Type B pancreatic cell (in vitro differentiated cells): ENCODE measurements at places on chromosomes 12 and 14.

- no peak for DNase-seq
Observed at GRCh38 chr12:14989790-14990189, 16.9 kb downstream of the PDE6H start.

- no peak for DNase-seq
Observed at GRCh38 chr12:14238221-14238792, 127.2 kb upstream of the ATF7IP start.

- DNase-seq, result no peak
Observed at GRCh38 chr12:19273482-19274330, 144.2 kb downstream of the PLEKHA5 start.

GRCh38 chr14:31926123-31926522 lies 151.0 kb upstream of the ARHGAP5 start:
- no peak for DNase-seq

DNA sequence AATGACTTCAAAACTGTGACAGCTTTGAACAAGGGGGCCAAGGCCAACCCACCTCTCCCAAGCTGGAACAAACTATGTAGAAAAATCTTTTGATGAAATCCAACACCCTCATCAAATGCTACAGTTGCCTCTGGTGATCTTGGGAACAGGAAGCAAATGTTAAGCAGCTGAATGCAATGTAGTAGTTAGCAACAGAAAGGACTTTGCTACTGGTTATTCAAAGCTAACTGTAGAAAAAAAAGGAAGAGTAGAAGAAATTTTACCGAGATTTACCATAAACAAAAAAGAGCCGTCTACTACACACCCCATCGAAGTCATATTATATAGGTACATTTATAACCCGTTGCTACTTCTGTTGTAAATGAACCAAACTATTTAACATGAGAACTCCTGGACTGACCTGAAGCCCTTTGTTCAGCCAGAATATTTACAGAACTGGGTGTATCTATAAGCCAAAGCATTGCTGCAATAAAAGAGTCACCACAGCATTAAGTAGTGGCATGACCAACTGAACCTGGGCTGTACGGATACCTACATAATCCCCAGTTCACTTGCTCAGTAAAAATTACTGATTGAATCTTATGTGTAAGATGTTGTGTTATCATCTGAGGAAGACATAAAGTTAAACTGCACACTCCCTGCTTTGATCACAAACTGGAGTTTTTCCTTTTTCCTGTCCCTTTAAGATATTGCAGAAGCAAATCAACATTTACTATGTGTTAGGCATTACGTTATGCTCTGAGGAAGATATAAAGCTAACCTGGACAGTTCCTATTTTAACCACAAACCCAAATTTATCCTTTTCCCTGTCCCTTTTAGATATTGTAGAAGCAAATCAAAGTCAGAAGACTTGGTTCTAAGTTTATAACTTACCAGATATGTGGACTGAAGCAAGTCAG lies 25.1 kb downstream of the SYNJ2BP start:
- no peak for DNase-seq

GRCh38 chr12:92529944-92530343 lies 172.8 kb upstream of the PLEKHG7 start:
- DNase-seq, result no peak

- no peak for DNase-seq
Observed at GRCh38 chr12:7961395-7962178, 25.6 kb upstream of the SLC2A3 start.

GRCh38 chr12:85461127-85461526 lies 181.1 kb downstream of the ALX1 start:
- no peak for DNase-seq

GRCh38 chr12:45575823-45576475 lies 153.6 kb upstream of the ARID2 start:
- no peak for DNase-seq

DNA sequence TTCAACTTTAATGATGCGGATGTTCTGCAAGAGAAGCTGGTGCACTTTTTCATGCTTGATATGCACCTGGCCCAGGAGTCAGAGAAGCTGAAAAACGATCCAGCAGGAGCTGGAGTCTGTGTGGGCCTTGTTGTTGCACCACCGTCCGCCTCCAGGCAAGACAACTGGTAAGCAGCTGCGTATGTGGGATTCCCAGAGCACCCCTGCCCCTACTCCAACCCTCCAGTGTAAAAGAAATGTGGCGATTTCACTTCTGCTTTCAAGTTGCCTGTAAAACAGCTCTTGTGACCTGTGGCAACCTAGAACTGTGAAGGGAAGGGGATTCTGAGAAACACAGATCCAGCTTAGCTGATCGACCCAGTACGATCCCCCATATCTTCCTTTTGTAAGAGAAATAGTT lies 154.1 kb upstream of the PELI2 start:
- no peak for DNase-seq

GRCh38 chr12:131082290-131083194 lies 128.8 kb downstream of the ADGRD1 start:
- no peak for DNase-seq
